ENCODE measurements at places on chromosomes 2 and 18. TPM values are rescaled to one million over a fixed set of nuclear protein-coding genes. Genes with fewer than 3 reads are reported as not detected.

DNA sequence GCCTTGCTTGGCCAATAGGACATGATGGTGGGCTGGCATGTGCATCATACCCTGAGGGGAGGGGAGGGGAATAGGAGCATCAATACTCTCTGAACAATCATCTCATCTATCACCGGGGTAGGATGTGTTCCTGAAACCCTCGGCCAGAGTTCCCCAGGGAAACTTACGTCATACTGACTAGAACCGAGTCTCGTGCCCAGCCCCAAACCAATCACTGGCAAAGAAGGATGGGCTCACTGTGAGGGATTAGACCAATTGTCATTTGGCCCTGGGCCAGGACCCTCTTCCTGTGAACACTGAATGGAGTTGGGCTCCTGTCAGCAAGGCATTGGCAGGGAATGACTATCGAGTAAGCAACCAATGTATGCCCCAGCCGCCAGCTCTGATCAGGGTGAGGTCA, 261.5 kb downstream of the MYCN start:
- no peak for DNase-seq

DNA sequence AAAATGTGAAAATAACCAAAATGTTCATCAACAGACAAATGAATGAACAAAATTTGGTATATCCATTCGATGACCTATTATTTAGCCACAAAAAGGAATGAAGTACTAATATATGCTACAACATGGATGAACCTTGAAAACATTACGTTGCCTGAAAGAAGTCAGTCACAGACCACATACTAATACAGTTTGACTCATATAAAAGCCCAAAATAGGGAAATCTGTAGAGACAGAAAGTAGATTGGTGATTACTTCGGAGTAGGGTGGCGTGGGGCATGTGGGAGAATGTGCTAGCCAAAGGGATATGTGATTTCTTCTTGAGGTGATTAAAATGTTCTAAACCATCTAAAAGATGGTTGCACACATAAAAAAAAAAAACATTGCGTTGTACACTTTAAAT, 44.2 kb upstream of the PPM1B start:
- DNase-seq: no peak

DNA sequence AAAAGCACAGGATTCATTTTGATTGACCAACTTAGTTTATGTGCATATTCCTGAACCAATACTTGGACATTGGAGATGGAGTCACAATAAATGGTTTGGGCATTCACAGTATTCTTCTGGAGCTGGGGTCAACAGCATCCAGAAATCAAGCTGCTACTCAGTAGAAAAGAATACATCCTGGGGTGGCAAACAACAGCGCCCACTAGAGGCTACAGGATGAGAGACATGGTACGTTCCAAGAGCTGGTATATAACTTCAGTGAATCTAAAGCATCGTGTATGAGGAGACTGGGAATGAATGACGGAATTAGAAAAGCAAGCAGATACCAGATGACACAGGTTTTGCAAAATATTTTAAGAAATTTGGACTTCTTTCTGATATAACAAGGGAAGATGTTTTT, 142.9 kb upstream of the FIGN start:
- DNase-seq: no peak

DNA sequence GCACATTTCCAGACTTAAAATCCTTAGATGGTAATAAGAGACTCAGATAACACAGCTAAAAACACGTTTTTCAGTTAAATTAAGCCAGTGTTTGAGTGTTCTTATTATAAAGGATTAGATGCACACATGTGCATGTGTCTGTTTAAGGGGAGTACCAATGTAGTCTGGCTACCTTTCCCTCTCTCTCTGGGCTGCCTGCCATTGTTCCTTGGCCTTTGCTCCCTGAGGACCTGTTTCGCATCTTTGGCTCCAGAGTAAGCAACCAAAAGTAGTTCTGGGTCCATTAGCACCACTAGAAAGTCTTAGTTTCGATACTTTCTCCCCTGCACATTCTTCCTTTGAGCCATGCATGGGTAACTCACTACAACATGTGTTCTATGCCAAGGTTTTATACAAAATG, 228.3 kb downstream of the TPGS2 start:
- no peak for DNase-seq

GRCh38 chr2:145957929-145958328, 1438.0 kb upstream of the ZEB2 start:
- no peak for DNase-seq

- DNase-seq: peak; percentile 13
These were observed 37.8 kb upstream of the CCDC150 start for GRCh38 chr2:196601430-196602306.

- DNase-seq: no peak
These were observed at the start of gene TFCP2L1 for GRCh38 chr2:121284463-121285449. Gene TFCP2L1 (minus strand): TSS chr2:121285202. CDS start chr2:121285109, 93 bp downstream.

Gene CCDC142
- 4.7 TPM for polyA plus RNA-seq

DNA sequence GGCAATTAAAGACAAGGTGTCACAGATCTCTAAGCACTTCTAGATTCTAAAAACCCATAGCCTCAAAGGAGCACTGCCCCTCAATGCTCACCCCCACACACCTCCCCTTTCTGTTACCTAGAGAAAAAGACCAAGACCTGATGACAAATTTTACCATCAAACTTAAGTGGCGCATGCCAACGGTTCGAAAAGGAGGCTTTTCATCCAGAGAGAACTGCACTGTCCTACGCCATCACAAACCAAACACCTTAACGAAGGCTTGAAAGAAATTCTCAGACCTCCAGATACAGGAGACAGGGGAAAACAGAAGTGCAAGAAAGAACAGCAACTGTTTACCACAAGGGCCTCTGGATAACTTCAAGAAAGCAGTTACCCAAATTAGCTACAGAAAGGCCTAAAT, 2.0 kb upstream of the ZC3H6 start:
- no peak for DNase-seq

- DNase-seq: no peak
These were observed 398.3 kb upstream of the TNP1 start for GRCh38 chr2:217258170-217258569.

GRCh38 chr18:62026586-62026985, 133.8 kb upstream of the RNF152 start:
- no peak for DNase-seq

- peak; percentile 33 for DNase-seq
These were observed 92.5 kb downstream of the KCNF1 start for GRCh38 chr2:11004199-11004598.

- DNase-seq: no peak
These were observed 625 bp downstream of the LYPD6 start for GRCh38 chr2:149331023-149331400.

DNA sequence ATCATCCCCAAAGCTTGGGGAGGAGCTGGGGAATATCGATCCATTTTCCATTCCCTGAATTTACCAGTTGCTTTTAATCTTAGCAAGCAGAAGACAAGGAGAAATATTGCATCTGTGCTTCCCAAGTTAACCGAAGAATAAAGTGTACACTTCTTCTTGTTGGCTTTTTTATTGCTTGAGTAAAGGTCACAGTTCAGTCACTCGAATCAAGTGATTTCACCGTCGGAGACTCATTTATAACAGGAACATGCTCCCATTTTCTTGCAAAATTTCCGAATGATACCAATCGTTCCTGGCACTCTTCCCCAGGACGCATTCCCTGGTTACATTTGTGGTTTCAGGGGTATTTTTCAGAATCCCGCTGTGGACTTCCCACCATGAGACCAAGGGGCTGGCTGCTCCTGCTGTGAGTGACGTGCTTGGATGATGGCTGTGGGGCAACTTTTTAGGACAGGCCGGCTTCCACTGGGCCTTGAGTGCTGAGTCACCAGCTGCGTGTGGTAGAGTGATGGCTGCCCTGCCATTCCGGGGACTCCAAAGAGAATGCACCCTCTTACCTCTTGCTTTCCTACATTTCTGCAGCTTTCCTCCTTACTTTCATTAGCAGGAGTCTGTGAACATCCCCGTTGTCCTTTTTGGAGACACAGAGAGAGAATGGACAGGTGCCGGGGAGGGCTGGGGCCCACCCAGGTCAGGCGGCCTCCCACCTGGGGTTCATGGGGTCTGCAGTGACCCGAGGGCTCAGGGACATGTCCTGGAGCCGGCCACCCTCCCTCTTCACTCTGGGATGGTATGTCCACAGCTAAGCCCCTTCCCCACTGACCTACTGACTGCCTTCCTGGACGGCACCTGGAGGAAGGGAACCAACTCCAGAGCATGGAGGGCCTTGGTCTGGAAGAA, 60.7 kb upstream of the HDAC4 start:
- no peak for DNase-seq

Gene TUBB8B
- 0.30 TPM for polyA plus RNA-seq

- DNase-seq: no peak
These were observed 65.6 kb downstream of the WDR7 start for GRCh38 chr18:56716692-56717146.

DNA sequence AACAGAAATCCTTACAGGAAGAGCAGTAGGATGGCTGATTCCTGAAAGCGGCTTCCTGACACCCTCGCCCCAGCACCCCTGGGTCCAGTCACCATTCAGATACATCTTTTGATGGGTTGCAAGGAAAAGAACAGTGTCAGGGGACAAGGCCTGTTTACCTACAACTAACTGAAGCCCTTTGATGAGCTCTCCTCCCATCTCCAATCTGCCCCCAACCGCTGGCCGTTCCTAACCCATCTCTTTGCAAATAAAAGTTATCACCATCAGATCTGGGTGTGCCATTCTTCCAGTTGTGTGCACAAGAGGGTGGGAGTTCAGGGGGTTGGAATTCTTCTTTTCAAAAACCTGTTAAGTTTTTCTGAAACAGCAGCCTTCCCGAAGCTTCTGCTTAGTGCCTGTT, 48.9 kb downstream of the ARL4C start:
- no peak for DNase-seq

Gene GPR45
- polyA plus RNA-seq: not detected

DNA sequence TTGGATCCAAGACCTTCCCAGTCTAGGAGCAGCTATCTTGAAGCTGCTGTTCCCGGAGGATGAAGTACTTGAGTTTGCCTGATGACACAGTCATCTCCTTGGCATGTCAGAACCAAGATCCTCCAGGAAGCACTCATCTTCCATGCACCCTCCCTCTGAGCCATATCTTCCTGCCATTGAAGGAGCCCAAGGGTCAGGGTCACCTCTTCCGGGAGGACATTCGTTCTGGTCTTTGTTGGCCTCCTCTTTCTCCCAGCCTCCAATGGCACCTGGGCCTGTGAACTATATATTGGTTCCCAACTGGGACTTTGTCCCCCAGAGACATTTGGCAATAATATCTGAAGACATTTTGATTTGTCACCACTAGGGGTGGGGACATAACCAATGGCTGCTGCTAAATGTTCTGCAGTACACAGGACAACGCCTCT, 4.2 kb upstream of the MYO7B start:
- DNase-seq: no peak

DNA sequence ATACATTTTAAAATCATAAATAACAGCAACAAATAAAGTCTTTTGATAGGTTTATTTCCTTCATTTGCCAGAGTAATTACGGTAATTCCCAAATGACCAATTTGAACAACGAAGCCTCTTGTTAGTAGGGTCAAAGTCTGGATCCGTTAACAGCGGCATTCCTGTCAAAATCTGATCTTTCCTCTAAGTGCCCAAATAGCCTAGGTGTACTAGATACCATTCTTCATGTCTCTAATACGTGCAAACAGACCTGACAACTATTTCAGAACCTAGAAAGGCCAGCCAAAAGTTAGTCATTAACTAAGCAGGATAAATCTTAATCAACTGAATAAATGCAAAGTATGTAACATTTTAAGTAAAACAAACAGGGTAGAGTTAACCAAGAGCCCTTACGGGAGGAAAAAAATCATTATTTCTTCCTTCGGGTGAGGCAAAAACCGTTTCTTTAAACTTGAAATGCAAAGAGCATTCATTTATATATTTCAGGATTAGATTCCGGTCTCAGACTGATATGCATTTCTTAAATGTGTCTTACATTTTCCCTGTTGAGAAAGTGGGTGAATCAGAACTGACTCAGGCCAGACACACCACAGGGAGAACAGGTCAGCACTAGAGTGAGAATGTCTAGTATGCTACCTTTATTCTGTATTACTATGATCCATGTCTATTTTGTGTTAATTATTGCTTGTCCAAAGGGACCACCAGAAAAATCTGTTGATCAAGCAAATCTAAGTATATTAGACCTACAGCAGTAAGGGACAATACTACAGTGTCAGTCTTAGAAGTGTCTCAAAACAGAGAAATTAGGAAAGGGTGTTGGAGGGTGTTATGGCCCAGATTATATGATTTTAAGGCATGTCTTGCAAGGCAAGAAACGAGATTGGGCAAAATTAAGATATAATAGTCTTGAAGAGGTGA, 141.5 kb upstream of the NDUFV2 start:
- DNase-seq: no peak

DNA sequence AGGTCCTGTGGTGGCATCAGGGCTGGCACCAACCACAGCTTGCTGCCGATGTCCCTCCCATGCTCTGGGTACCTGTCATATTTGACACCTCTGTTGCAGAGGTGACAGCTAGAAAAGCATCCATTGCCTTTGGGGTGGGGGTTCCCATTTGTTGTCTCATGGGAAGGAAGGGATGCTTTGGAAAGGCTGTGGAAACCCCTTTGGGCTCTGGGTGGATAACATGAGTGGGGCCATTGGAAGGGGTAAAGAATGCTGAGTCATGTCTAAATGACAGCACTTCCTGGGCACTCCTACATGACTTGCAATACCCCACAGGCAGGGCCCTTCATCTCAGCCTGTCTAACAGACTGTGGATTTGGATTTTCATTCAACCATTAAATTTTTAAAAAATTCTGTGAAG, 27.8 kb downstream of the CTIF start:
- no peak for DNase-seq

GRCh38 chr18:27478459-27478858, 293.4 kb upstream of the CHST9 start:
- no peak for DNase-seq

DNA sequence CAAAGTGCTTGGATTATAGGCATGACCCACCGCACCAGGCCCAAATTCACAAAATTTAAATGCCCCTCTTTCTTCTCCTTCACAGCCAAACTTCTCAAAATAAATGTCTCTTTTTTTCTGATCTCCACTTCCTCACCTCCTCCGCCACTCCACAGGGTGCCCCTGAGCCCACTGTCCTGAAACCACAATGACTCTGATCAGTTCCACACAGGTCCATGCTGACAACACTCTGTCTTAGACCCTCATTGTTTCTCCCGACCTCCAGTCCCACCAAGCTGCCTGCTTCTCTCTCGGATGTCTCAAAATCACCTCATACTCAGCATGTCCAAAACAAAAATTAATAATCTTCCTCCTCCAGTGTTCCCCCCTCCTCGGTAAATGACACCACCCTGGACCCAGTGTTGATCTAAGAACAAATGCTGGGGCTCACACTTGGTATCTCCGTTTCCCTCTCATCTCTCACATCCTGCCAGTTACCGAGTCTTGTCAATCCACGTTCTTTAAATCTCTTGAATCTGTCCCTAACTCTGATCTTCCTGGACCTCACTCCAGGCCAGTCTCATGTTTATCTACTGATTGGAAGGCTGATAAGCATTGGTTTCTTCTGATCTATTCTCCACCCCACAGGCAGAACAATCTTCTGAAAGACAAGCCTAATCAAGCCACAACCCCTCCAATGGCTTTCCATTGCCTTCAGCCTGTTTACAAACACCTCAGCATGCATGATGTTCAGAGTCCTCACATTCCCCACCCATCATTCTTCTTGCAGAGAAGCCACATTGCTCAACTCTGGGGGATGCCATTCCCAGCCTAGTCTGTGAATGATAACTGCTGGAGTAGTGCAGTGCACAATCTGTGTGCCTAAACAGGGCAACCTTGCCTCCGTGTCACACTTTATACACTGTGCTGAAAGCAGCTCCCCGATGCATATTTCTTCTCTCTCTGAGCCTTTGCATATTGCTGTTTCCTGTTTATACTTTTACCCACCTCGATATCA, 12.4 kb upstream of the ANKRD44 start:
- DNase-seq: no peak

Gene CCDC195
- polyA plus RNA-seq: not detected

GRCh38 chr2:210536973-210537650, 19.3 kb upstream of the CPS1 start:
- no peak for DNase-seq

Gene SERPINB11
- polyA plus RNA-seq: not detected

Gene THUMPD2
- polyA plus RNA-seq: 18.2 TPM
